Renal cortical epithelial cell (primary cell): ENCODE measurements at places on chromosomes 16 and 17. TPM values are rescaled to one million over a fixed set of nuclear protein-coding genes. Genes with fewer than 3 reads are reported as not detected.

DNA sequence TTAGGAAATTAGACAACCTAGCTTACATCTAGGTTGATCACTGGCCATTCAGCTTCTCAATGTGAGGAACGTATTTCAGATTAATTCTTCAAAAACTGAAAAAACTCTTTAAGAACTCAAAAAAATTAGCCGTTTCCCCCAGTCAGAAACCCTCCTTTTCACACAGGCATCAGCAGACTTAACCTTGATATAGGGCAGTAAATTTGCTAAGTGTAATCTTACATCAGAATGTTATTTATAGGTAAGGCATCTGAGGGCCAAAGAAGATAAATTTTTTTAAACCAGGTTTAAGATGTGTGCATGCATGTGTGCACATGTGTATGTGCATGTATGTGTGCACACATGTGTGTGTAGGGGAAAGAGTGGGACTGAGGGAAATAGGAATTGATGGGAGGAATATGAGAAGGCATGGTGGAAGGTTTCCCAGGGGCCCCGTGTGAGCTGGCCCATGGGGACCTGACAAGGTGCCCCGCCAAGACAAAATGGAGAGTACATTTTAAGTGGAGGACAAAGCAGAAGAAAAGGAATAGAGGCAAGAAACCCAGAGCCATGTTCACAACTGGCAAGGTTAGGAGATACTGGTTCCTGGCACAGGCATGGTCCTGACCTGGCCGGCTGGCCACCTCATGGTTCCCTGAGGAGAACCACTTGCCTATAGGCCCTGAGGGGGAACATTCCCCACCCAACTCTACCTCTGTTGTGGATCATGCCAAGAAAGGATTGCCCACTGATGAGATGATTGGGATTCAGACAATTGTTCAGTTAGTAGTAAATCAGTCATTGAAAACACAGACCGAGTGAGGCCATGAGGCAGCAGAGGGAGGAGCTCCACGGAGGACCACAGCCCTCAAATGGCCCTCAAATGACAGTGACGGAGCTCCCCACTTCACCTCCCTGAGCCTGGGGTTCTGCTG is 33.0 kb downstream of the TEX2 start:
- no peak for DNase-seq

DNA sequence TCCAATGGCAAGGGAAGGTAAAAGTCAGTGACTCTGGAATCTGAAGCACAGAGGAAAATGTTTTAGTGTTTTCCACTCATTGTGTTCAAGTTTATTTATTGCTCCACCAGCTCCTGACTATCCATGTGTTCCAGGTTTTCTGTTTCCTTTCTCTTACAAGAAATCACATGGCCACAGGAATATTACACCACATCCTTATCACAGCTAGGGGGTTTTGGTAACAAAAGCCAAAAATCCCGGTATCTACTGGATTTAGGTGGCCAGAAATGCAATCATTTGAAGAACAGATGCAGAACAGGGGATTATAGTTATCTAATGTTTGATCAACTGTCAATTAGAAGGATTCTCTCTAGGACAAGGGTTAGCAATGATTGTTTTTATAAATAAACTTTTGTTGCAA is 47.9 kb downstream of the STH start:
- peak; percentile 73 for DNase-seq

The RRAD gene
- 177 and 379 TPM in 2 replicates for total RNA-seq

- peak; percentile 8 for DNase-seq
Observed at GRCh38 chr16:8998108-8998507, 34.4 kb upstream of the USP7 start.

DNA sequence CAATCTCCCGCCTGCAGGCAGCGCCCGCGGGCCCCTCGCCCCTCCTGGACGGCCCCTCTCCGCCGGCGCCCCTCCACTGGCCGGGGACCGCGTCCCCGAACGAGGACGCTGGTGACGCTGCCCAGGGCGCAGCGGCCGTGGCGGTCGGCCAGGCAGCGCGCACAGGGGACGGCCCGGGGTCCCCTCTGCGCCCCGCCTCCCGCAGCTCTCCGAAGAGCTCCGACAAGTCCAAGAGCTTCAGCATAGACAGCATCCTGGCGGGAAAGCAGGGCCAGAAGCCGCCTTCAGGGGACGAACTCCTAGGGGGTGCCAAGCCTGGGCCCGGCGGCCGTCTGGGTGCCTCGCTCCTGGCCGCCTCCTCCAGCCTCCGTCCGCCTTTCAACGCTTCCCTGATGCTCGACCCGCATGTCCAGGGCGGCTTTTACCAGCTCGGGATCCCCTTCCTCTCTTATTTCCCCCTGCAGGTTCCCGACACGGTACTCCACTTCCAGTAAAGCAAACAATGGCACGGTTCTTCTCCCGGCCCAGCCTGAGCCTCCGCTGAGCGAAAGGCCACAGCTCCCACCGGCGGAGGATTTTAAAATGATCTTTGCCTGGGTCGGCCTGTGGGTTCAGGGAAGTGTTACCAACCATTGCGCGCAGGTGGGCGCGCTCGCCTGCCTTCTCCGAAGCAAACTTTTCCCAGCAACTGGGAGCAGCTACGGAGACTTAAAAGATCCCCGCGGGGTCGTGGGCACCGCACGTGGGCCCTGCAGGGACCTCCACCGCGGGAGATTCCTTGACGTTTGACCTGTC is 1.1 kb downstream of the FOXL1 start:
- DNase-seq: no peak

DNA sequence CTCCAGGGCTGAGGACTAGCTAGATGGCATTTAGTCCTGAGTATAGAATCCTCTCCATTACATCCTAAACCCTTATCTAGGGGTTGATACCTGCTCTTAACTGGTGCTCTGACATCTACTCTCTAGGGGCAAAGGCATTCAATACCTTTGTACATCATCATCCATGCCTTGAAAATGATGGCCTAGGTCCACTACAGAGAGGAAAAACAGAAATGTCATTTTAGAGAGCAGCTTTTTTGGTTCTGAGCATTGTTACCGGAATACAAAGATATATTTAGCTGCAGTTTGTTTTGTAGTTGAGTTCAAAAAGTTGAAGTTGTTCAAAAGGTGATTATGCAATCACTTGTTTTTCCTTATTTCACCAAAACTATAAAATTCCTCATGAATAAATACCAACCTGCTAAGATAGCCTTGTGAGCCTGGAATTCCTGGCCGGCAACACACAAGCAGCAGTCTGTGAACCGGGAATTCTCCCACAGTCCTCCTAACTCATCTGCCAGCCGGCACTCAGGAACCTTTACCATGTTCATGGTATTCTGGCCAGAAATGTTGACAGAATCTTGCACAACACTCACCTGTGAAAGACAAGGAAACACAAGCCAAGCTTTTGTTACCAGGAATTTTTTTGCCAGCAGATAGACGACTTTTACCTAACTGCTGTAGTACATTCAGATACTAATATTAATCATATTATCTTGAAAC is 35.4 kb downstream of the NXPH3 start:
- DNase-seq: peak; percentile 67

DNA sequence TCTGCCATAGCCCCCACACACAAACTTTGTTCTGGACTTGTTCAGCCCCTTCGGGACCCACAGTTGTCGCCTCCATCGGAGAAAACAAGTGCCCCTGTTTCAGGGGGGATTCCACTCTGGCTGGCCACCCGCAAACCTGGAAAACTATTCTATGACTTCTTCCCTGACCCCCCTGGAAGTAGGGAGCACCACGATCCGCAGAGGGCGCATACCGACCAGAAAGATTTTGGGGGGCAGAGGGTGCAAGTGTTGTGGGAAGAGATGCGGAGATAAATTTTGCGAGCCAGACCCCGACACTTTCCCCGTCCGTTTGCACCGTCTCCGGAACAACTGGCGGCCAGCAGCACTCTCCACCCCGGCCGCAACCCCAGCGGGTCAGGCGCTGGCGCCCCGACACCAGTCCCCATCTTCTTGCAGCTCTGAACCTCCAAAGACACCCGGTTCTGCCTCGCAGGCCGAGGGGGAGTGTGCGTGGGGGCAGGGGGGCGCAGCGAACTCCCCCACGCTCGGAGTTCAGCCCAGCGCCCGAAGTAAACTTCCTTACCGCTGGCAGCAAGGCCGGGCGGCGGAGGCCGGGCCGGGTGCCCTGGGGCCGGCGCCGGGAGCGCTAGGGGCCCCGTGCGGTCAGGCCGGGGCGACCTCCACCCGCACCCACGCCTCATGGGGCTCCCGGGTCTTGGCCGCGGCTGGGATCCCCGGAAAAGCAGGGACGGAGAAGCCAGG is 744 bp downstream of the SALL1 start:
- no peak for DNase-seq

DNA sequence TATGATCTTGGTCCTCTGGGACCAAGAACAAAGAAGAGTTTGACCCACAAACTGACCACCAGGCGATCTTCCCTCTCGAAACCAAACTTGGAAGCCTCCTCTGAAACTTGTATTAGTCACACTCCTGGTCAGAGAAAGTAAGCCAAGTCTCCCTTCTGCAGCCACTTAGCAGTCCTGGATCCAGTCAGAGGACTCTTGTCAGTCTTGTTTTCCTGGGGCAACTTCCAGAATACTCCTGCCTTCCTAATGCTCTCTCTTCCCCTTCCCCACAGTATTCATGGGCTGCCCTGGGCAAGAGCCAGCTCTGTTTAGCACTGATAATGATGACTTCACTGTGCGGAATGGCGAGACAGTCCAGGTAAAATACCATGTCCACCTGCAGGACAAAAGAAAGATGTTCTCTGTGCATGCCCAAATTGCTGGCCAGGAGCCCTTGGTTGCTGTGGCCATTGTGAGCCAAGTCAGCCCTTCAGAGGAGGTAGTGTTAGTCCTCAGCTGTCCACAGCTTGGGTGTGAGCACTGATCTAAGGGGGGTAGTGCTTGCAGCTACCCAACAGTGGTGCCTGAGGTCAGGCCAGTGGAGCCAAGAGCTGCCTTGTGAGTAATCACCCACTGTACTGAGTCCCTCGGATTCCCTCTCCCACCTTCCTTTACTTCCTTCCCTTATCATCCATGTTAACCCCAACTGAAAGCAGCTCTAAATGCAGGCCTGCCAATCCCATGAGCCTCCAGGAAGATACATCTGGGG is 31.2 kb downstream of the CDH3 start:
- no peak for DNase-seq
